ENCODE measurements at places on chromosomes 6 and 20.

DNA sequence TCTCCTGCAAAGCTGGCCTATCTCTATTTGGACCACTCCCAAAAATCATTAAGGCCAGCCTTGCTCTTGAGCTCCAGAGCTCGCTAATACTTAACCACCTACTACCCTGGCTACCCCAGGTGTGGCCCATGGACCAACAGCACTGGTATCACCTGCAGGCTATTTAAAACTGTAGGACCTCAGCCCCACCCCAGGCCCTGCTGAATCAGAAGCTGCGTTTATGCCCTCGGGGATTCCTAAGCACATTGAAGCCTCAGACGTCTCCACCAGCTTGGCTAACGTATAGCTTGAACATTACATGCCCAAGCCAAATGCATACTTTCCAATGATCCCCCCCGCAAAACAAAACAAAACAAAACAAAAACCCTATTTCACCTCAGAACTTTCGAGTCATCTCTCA lies 19.7 kb upstream of the SPAG4 start:
- DNase-seq = no peak

DNA sequence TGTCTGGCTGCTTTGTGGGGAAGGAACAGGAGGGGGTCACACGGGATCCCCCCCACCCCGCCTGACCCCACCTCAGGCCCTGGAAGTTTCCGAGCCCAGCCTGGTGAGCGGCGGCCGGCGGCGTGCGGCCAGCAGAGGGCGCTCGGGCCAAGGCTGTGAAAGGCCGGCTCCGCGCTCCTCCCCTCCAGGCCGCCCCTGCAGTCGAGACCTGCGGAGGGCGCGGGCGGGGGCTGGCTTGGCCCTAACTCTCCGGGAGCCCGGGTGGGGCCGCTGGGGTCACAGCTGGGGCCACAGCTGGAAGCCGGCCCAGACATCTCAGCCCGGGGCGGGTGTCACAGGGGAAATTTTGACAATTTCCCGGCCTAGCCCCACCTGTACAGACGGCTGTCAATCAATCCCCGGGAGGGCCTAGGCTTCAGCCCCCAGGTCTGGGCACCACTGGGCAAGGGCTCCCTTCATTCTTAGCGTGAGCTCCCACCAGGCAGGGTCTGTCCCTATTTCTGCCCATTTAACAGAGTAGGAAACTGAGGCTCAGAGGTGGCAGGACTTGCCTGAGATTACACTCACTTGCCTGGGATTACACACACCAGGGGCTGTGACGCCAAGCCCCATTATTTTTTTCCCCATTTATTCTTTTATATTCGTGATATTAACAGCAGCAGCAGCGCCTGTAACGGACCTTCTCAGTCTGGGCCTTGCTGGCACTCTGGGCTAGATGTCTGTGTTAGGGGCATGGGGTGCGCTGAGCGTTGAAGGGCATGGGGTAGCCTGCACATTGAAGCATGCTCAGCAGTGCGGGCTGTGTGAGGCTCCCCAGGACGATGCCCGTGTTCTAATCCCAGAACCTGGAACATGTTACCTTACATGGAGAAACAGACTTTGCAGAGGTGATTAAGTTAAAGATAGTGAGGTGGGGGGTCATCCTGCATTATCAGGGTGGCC lies 23.0 kb downstream of the ZBP1 start:
- DNase-seq = no peak

- DNase-seq = no peak
These were observed 40.5 kb downstream of the PLN start for GRCh38 chr6:118588626-118589025.

DNA sequence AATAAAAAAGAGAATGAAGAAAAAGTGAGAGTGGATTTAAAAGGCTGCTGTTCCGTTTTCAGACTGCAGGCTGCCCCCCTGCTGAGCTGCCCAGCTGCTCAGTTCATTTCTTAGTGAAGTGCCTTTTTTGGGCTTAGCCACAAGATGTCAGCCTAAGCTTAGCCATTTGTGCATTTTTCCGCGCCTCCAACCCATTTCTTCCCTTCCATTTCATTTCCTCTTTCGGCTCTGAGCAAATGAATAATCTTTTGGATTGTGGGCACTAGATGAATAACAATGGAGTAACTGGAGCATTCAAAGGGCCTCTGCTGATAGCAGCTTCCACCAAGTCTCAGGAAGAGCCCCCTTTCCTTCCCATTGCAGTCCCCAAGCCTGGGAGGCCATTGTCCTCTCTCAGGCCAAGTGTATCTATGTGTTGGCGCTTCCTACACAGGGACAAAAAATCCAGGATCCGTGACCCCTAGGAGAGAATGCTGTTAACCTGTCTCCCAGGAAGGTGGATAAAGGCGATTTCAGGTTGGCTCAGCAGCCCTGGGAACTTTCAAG lies 83.5 kb upstream of the SPTLC3 start:
- peak; percentile 38 for DNase-seq

DNA sequence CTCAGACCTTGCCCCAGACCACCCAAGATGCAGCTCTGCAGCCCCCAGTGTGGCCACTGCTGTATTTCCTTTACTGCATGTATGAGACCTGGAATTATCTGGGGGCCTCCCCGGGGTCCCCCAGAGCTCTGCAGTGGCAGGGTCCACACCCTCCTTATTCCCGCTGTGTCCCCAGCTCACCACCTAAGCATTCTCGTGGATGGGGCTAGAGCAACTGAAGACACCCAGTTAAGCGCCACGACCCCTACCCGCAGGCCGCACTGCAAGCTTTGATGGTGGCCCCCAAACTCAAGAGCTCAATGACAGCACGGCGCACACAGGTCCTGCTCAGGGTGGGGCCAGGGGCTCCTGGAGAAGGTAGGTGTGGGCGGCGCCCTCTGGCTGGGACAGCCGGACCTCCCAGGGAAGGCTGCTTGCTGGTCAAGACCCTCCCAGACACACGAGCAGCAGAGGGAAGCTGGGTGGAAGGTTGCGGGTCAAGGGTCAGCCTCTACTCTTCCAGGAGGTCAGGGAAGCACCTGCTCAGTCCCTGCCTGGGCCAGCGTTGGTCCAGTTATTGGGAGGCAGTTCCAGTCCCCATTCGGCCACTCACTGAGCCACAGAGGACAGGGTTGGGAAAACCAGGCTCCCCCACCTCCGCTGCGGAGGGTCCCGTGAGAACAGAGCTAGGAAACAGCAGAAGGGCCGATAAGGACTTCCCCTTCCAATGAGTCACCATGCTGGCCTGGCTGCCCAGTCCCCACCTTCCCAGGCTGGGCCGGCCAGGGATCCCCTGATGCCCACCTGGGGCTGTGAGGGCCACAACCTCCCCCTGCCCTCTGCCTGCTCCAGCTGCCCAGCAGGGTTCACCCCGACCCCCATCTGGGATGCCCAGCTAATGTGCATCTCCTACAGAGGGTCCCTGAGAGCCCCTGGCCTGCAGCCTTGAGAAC lies 2.9 kb downstream of the LAMA5 start:
- DNase-seq = peak; percentile 23

DNA sequence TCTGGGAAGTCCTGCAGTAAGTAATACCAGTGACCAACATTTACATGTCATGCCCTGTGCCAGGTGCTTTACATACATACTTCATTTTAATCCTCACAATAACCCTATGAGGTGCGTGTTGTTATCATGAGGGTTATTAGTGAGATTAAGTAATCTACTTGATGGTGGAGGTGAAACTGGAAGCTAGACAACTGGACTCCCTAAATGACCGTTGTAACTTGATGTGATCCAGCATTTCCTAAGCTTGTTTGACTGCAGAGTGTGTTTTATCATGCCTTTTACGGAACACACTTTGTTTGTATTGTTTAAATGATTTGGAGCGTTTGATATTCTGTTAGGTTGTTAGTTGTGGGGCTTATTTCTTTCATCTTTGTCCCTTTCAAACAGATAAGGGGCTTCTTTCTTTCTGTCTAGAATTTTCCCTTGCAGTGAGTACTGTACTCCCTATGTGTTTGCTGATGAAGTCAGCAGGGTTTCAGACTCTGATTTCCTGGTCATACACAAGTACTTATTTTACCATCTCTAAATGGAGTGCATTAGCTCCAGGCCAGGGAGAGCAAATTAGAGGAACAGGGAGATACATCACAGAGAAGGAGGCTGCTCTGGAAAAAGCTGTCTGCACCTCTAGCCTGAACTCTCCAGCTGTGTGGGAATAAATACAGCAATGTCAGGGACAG lies 29.7 kb downstream of the CHMP4B start:
- DNase-seq = no peak

GRCh38 chr6:160398674-160399271 lies 50.6 kb downstream of the SLC22A3 start:
- no peak for DNase-seq

DNA sequence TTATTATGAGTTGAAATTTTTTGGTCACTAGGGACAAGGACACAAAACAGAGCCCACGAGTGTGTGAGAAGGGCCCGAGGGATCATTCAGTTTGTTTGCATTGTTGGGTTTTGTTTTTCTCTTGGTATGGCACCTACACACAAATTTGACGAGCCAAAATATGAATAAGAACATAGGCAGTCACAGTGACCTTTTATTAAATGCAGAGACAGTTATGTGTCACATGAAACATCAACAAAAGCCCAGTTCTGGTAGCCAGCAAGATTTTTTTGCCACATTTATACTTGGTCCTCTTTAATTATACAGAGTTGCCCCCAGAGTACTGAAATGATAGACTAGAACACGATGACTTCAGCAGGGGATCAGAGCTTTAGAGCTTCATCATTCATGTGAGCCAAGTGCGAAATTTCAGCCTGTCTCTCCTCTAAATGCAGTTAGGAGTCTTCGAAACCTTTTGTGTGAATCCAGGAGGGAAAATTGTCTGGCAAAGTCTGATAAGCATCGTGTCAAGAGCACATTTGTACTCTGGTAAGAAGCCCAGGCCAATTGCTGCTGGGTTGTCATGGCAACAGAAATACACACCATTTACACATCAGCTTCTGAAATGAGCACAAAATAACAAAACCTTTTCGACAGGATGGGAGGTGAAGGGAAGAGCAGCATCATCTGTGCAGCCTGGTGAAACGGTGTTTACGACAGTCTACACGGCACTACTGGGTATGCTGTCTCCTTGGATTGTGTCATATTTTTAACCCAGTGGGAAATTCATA lies 79.2 kb upstream of the RIPOR2 start:
- no peak for DNase-seq

DNA sequence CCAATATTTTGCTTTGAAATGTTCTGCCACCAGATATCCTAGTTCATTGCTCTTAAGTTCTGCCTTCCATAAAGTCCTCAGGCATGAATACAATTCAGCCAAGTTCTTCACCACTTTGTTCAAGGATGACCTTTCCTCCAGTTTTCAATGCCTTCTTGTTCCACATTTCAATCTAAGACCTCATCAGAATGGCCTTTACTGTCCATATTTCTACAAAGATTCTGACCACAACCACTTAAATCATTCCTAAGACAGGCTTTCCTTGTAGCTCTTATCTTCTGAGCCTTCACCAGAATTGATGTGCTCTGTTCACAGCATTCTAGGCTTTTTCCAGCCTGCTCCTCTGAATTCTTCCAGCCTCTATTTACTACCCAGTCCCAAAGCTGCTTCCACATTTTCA lies 319.0 kb downstream of the HACE1 start:
- no peak for DNase-seq

DNA sequence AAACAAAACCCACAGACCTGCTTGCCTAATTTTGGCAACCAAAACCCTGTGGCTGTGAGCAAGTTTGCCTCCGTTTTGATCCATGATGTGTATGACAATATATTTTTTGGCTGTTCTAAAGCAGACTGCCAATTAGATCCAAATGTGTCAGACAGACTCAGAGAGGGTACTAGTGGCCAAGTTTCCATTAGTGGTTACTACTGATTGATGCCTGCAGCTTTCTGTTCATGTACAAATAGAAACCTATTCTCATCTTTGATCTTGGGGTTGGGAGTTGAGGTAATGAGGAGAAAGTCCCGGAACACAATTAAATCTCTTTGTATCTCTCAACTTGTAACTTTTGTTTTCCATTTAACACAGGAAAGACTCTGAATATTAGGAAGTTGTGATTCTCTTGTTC lies 100.9 kb downstream of the RNF144B start:
- no peak for DNase-seq

Data from left colon (tissue), 2 donors.